ENCODE measurements at places on chromosomes 2 and 18.

GRCh38 chr2:85342156-85342555 lies 12.2 kb downstream of the RETSAT start:
- DNase-seq, result no peak

DNA sequence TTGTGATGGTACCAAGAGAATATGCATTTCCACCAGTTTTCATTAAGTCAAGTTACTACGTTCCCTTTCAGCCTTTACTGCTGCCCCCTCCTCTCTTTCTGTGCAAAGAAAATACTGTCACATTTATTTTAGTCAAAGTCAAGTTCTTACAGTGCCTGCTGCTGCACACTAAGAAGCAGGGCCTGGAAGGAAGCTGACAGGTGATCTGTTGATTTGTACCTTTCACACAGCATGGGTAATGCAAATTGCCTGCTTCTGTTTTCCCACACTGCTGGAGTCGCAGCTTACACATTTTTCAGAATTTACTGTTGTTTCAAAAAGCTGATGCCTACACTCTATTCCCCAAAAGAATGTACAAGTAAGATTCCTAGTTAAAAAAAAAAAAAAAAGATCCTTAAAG lies 48.7 kb upstream of the CD226 start:
- no peak for DNase-seq

GRCh38 chr2:45821558-45822271 lies 170.2 kb downstream of the PRKCE start:
- DNase-seq, result no peak

DNA sequence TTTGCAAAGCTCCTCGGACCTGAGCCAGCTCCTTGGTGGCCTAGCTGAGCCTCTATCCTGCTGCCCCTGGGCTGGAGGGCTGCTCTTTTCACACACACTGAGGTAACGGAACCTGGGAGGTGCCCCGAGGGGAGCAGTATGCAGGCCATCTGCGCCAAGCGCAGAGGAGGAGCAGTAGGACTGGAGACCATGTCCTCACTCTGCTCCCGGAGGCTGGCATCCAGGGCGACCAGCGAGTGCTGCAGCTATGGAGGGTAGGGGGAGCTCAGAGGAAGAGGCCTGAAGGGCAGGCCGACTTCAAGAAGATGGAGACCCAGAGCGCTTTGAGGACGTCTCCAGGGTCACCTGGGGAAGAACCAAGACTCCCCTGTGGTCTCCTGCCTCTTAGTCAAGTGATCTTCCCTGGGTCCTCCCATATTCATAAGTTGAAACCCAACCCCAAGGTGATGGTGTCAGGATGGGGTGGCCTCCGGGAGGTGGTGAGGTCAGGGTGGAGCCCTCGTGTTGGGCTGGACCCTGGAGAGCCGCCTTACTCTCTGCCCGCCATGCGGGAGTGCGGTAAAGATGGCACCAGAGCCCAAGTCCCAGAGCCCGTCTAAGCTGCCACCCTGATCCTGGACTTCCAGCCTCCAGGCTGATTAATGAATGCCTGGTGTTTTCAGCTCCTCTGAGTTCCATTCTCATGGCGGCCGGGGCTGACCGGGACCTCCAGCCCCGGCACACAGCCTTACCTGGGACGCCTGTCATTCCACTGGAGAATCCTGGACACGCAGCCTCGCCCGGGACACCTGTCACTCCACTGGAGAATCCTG lies 160.7 kb downstream of the NDUFA10 start:
- no peak for DNase-seq

DNA sequence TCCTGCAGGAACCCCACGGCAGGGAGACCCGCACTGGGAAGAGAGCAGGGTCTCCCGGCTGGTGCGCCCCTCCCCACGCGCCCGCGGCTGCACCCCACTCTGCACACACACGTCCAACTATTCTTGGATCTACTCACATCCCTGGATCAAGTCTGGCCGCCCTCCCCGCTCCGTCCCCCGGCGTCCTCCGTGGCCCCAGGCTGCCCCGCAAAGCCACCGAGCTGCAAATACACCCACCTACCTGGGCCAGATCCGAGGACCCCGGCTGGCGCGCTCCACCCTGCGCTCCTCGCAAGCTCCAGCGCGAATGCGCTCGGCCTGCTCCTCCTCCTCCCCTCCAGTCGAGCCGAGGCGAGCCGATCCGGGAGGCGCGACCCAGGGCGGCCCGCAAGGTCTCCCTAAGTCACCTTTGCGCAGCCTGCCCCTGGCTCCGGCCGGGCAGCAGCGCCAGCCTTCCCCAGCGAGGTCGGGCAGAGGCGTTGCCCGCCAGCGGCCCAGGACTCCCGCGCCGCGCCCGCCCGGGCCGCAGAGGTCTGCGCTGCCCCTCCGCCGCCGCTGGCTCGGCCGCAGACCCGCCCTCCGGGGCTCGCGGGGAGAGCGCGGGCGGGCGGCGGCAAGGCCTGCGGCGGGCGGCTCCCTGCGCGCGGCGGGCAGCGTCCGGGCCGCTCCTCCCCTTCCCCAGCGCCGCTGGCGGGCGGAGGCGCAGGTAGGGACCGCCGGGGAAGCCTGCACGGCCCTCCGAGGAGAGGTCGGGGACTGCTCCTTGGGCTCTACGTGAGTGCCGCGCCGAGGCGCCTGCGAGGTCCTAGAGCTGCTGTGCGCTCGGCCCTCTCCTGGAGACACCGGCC lies 126.0 kb downstream of the OSBPL1A start:
- DNase-seq, result peak; percentile 89

DNA sequence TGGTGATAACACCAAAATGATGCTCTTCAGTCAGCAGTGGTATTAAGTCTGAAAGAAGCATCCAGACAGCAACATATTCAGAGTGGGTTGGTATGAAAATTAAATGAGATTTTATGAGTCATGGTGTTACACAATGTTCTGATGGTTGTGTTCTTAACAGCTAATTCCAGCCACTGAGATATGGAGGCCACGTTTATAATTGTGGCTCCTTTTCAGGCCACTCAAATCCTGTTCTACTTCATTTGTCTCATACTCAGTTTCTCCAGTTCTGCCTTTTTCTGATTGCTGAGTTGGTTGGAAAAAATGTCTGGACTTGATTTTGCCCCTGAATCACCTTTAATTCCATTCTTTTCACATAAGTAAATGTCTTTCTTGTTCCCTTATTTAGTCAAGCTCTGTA lies 162.7 kb upstream of the COL3A1 start:
- DNase-seq, result no peak

DNA sequence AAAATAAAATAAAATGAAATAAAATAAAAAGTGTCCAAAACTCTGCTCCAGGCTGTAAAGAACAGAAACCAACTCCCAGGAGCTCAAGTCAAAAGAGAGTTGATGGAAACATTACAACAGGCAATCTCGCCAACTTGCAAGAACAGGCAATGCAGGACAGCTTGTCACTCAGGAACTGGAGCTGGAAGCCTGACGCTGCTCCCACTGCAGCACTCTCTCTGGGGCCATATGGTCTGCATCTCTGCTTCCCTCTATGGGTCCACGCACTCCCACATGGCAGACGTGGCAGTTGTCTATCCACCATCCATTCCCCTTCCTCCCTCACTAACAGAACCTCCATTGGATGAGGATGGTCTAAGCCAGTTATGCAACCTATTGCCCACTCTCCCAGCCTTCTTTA lies 23.3 kb upstream of the ARPC2 start:
- DNase-seq, result no peak

DNA sequence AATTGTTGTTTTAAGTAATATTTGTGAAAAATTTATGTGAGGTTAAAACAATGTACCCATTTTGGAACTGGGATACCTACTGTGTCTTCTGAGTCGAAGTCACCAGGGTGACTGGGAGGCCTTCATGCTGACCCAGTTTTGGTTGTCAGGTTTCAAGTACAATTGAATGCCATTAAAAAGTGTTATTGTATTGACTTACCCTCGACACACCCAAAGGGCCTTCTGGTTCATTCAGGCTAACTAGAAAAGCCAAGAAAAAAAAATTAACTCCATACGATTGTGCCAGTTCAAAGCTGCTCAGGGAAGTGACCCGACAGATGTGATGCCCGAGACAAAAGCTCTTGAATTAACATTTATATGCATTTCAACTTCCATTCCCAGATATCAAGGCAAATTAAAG lies 190.0 kb downstream of the ST6GAL2 start:
- no peak for DNase-seq

GRCh38 chr2:68909793-68910674 lies 38.8 kb upstream of the BMP10 start:
- peak; percentile 86 for DNase-seq

GRCh38 chr2:71492112-71492511 lies 38.8 kb downstream of the DYSF start:
- DNase-seq, result no peak

DNA sequence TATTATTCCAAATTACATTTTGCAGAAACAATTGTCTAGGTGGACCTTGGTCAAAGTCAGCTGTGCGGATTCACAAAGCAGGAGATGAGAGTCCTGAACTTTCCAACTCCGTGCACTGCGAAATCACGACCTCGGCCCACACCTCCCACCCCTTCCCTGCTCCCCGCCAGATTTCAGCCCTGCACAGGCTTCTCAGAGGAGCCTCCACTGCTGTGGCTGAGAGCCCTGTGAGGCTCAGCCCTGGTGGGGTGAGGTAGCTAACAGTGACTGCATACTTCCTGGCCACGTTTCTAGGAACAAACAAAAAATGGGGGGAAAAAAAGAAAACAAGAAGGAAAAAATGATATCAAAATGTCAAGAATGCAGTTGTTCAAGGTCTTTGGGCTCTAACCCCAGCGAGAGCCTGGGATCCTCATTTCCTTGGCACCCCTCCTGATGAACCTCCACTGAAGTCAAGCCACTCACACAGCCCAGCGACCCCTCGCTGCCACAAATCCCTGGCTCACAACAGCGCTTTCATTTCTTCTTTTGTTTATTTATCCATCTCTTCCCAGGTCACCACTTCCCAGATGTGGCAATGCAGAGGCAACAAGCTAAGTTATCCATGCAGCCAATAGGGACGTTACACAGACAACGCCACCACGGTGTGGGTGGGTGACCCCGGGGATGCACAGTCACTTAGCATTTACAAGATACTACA lies 729.7 kb upstream of the ID2 start:
- no peak for DNase-seq

DNA sequence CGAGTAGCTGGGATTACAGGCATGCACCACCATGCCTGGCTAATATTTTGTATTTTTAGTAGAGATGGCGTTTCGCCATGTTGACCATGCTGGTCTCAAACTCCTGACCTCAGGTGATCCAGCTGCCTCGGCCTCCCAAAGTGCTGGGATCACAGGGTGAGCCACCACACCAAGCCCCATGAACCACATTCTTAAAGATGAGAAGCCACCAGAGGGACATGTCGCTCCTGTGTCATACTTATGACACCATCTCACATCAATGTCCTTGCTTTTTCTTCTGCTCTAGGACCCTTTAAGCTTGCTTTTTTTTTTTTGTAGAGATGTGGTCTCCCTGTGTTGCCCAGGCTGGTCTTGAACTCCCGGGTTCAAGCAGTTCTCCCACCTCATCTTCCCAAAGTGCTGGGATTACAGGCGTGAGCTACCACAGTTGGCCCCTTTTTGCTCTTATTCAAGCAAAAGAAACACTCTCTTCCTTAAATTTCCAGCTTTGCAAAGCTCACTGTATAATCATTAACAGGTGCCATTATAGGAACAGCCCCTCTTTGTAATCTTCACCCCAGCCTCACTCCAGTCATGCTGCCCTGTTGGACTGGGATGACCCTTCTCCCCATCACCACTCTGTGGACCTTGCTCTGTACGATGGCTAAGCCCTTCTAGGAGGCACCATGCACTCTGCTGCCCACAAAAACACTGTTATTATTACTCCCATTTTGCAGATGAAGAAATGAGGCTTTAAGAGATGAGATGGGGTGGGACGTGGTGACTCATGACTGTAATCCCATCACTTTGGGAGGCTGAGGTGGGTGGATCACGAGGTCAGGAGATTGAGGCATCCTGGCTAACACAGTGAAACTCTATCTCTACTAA lies 10.8 kb upstream of the KCNG3 start:
- no peak for DNase-seq

DNA sequence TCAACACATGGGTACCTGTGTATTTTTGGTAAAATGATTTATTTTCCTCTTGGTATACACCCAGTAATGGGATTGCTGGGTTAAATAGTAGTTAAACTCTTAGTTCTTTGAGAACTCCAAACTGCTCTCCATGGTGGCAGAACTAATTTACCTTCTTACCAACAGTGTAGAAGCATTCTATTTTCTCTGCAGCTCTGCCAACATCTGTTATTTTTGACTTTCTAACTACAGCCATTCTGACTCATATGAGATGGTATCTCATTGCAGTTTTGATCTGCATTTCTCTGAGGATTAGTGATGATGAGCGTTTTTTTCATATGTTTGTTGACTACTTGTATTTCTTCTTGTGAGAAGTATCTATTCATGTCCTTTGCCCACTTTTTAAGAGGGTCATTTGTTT lies 180.6 kb downstream of the FSIP2 start:
- DNase-seq, result no peak

GRCh38 chr18:78739882-78740677 lies 239.5 kb upstream of the SALL3 start:
- DNase-seq, result no peak

- DNase-seq, result no peak
Measured at GRCh38 chr2:28098501-28099225, 208.1 kb downstream of the BABAM2 start.

DNA sequence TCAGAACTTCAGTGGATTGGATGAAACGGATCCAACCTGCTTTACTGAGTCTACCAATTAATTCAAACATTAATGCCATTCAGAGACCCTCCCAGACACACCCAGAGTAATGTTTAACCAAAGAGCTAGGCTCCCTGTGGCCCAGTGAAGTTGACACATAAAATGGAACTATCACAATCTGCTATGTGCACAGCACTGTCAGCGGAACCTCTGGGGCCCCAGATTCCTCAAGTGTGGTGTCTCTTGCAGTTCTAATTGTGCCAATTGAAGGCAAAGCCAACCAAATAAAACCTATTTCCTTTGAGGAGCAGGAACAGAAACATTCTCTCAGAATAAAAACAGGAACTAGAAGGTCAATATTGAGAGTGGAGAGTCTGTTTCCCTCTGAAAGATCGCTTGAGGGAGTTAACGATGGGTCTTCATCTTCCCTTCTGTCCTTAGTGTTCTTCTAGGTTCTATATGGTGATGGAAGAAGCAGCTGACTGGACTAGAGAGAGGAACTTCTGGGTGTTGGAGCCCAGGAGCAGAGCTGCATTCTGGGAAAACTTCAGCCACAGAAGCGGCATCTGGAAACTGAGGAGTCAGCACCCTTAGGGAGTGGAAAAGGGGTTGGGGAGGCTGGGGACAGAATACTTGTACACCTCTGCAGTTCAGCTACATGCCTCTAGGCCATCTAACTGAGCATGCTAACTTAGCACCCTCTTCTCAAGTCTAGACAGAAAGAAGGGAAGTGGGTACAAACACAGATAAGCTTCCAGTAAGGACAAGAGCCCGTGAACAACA lies 174.4 kb upstream of the FBXO11 start:
- no peak for DNase-seq

- no peak for DNase-seq
Measured at GRCh38 chr18:11224153-11224552, 74.8 kb upstream of the PIEZO2 start.

DNA sequence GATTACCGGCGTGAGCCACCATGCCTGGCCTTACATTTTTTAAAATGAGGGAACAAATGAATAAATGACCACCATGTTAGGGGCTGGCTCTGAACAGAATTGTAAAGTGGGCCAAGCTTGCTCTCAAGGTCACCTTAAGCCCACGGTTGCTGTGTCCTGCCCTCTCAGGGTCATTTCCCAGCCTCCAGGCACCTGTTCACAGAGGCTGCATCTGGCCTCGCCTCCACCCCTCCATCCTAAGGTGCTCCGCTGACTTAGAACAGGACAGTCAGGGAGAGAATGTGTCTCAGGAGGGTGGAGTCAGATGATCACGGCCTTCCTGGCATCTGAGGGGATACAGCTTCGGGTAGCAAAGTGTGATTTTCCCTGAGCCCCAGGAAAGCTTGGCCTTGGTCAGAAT lies 7.3 kb downstream of the SFTPB start:
- DNase-seq, result no peak

Measured in MM.1S (cell line).